NCI-H1105 (cell line): ENCODE measurements at places on chromosomes 7 and 10.

GRCh38 chr7:2956526-2957368 is 86.9 kb downstream of the CARD11 start:
- no peak for DNase-seq

- DNase-seq = no peak
These were observed 31.1 kb downstream of the PLXDC2 start for GRCh38 chr10:19847321-19847720.

- peak; percentile 43 for DNase-seq
These were observed 494 bp downstream of the PALS2 start for GRCh38 chr7:24573554-24574338.

DNA sequence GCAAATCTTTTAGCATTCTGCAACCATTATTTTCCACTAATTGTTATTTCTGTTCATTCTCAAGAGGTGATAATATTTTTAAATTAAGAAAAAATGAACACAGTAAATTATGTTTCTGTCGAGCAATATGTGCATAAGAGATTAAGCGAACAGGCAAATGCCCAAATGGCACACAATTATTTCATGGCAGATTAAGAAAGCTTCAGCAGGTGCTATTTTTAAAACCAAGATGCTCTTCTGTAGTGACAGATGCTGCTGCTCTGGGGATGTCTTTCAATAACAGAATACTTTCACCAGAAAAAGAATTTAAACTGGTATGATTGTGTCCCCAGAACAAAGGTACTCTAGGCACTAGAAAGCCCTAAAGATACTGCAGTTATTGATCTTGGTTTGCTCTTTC is 412.7 kb upstream of the SORCS1 start:
- no peak for DNase-seq

- no peak for DNase-seq
These were observed 52.3 kb upstream of the CALCR start for GRCh38 chr7:93626869-93627268.

DNA sequence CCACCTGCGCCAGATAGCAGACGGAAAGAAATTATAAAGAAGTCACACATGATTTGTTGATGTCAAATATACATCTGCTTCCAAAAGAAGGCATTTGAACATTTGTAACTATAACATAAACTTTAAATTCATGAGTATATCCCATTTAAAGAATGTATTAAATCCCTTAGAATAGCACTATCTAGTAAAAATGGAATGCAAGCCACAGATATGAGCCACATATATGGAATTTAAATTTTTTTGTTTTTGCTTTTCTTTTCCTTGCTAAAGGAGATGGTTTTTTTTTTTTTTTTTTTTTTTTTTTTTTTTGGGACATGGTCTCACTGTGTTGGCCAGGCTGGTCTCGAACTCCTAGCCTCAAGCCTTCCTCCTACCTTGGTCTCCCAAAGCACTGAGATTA is 730.8 kb downstream of the PHTF2 start:
- no peak for DNase-seq

GRCh38 chr10:99929360-99929759 is 80.4 kb downstream of the DNMBP start:
- DNase-seq = no peak
